Panc1 (cell line): ENCODE measurements at places on chromosomes 12 and 14.

GRCh38 chr12:69595689-69596088 is 10.4 kb downstream of the CCT2 start:
- no peak for DNase-seq

- DNase-seq, result no peak
Observed at GRCh38 chr12:20429852-20430251, 61.5 kb downstream of the PDE3A start.

DNA sequence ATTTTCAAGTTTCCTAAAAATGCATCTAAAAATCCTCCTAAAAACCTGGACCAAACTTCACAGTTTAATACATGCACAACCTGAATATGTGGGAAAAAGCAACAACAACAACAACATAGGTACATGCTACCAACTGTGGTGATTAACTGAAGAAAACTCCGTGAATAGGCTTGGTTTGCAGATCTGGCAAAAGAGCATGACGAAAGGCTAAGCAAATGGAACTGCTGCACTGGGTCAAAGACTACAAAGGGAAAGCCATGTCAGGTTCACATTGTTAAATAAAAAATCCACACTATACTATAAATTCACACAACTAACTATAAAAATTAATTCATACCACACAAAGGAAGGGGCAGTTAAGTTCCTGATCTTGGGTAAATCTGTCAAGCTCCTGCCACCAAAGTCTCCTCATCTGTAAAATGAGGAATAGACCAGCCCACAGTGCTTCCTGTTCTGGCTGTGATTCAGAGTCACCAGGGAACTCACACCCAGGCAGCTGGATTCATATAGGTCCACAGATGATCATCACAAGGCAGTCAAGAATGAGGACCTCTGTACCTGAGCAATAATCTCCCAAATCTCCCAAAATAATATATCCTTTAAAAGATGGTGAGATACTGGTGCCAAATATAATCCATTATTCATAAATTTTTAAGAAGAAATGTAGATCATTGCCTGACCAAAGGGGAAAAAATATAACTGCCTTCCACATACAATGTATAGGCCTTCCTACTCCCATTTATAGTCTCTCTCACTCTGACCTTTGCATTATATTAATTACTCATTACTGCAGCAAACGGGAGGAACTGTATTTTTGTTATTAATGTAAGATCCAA is 7.0 kb downstream of the CORO1C start:
- DNase-seq, result no peak

DNA sequence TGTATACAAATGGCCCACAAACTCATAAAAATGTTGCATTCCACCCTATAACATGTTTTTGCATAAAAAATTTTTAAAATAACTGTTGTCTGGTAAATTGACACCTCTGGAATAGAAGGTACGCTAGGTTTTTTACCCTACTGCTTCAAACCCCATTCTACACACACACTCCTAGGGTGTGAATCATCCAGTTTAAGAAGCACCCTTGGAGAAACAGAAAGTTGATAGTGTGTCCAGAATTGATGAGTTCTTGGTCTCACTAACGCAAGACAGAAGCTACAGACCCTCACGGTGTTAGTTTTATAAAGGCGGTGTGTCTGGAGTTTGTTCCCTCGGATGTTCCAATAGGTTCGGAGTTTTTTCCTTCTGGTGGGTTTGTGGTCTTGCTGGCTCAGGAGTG is 158.5 kb downstream of the KLRB1 start:
- DNase-seq, result no peak

DNA sequence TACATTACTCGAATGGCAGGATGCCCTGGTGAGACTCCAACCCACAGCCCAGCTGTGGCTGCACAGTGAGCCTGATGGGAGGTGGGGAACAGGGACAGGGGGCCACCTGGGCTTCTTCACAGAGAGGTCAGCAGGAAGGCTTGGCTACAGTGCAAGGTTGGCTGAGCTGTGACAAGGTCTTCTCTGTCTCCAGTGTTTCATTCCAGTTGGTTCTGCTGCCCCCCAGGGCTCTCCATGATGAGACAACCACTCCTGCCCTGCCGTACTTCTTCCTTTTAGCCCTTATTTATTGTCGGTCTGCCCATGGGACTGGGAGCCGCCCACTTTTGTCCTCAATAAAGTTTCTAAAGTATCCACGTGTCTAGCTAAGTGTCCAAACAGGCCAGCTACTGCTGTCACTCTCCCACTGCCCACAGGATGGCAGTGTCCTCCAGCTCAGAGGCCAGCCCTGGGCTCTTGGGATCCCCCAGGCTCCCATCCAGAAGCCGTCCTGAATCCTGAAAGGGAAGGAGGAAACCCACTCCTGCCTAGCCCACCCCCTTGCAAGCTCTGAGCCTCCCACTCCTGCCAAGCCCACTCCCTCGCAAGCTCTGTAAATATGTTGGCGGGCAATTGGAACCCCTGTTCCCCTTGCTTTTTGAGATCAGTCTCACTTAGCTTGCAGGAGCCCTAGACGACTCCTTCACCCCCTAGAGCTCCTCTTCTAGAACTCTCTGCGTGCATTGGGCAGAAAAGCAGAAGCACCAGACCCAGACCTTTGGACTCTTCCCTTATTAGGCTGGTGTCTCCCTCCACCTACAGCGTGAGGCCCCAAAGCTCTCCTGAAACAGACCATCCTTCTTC is 5.4 kb downstream of the C1QL4 start:
- no peak for DNase-seq
